ENCODE measurements at places on chromosomes 13 and 19. TPM values are rescaled to one million over a fixed set of nuclear protein-coding genes. Genes with fewer than 3 reads are reported as not detected.

OR10H1 gene
- not detected for total RNA-seq

ZNF829 gene
- 9.0 TPM for total RNA-seq

LGALS4 gene
- 3.8 TPM for total RNA-seq

SH2D3A gene
- 35.5 TPM for total RNA-seq

KLK4 gene
- not detected for total RNA-seq

HSPB6 gene
- total RNA-seq: 0.36 TPM

SPC24 gene
- 63.0 TPM for total RNA-seq

- H3K4me1 ChIP-seq: peaks cover 2% of the 10 kb centered on the region
- H3K4me3 ChIP-seq: no peak overlapping the region
- no peaks in the 10 kb centered on the region for H3K36me3 ChIP-seq
These were observed 3.4 kb downstream of the PLIN5 start for GRCh38 chr19:4531562-4532165.

- H3K27ac ChIP-seq: no peak overlapping the region
- H3K4me3 ChIP-seq: no peak overlapping the region
- H3K4me1 ChIP-seq: no peaks in the 10 kb centered on the region
- peaks cover 22% of the 10 kb centered on the region for H3K27me3 ChIP-seq
- DNase-seq: no peak
These were observed 17.1 kb upstream of the GPC5 start for GRCh38 chr13:91381371-91381770.

DNA sequence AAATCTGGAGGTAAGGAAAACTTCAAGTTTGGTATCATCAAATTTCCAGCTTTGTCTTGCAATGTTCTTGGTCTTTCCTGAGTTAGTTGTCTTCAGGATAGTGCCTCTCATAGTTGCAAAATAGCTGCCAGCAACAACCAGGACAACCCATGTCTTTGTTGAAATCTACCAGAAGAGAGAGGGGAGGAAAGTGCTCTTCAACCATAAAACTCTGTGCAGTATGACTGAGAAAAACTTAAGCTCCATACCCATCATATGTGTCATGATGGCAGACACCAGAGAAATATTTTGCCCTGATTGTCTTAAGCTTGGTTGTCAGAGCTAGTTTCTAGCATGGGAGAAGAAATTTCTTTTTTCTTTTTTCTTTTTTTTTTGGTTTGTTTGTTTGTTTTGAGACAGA is 103.3 kb downstream of the SPRY2 start:
- H3K27me3 ChIP-seq: no peaks in the 10 kb centered on the region
- no peaks in the 10 kb centered on the region for H3K36me3 ChIP-seq
- H3K4me3 ChIP-seq: no peak overlapping the region
- DNase-seq: no peak

- peak overlapping the region; percentile 44 for H3K27ac ChIP-seq
- H3K36me3 ChIP-seq: peaks cover 37% of the 10 kb centered on the region
- DNase-seq: no peak
- no peak overlapping the region for H3K4me3 ChIP-seq
- H3K27me3 ChIP-seq: no peaks in the 10 kb centered on the region
- H3K4me1 ChIP-seq: peaks cover 73% of the 10 kb centered on the region
These were observed 22.0 kb upstream of the GPR18 start for GRCh38 chr13:99280166-99280565.

DNA sequence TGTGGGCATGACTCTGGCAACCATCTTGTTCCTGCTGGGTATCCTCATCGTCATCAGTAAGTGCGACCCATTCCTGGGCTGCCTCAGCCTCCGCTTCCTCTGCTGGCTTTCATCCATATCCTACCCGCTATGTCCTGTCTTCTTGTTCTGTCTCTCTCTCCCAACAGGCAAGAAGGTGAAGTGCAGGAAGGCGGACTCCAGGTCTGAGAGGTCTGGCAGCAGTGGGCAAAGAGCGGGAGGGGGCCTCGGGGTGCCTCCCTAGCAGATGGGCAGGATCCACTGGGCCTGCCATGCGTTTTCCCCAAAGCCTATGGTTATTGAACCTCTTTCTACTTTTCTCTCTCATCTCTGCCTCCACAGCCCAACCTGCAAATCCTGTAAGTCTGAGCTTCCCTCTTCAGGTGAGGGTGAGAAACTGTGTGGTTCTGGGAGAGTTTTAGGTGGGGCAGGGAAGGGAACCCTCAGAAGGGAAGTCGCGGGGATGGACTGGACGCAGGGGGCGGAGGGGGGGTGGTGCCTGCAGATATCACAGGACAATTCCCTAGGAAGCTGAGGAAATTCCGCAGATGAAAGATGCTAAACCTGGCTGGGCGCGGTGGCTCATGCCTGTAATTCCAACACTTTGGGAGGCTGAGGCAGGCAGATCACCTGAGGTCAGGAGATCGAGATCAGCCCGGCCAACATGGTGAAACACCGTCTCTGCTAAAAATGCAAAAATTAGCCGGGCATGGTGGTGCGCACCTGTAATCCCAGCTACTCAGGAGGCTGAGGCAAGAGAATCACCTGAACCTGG is 3.1 kb upstream of the FXYD5 start:
- H3K27ac ChIP-seq: peak overlapping the region; percentile 21
- DNase-seq: no peak
- no peak overlapping the region for H3K4me3 ChIP-seq
- peaks cover 8% of the 10 kb centered on the region for H3K36me3 ChIP-seq

DNA sequence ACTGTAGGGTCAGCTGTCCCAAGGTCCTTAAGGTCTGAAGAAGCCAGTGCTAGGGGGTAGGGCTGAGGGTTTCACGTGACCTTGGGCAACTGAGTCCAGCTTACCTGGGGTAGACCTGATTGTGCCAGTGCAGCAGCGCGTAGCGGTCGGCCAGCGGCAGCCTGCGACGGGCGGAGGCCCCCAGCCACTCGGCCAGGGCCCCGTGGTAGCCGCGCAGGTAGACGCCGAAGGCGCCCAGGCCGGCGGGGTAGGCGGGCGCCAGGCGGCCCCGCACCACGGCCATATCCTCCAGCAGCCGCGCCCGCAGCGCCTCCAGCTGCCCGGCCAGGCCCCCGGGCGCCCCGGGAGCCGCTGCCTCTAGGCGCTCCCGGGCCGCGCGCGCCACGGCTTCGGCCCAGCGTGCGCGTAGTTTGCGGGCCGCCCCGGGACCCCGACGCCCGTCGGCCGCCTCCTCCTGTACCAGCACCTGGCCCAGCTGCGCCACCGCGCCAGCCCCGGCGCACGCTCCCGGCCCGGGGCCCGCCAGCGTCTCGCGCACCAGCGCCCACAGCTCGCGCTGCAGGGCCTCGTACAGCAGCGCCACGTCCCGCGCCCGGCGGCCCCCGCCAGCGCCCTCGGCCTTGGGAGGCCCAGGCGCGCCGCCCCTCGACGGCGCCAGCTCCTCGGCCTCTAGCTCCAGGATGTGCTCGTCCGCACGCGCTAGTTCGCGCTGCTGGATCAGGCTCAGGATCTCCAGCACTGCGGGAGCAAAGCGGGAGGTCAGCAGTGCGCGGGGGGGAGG is 10.9 kb downstream of the EXOC3L2 start:
- H3K4me3 ChIP-seq: no peak overlapping the region
- H3K36me3 ChIP-seq: no peaks in the 10 kb centered on the region
- DNase-seq: no peak
- no peak overlapping the region for H3K27ac ChIP-seq

- no peaks in the 10 kb centered on the region for H3K36me3 ChIP-seq
- H3K27ac ChIP-seq: no peak overlapping the region
- no peaks in the 10 kb centered on the region for H3K27me3 ChIP-seq
- DNase-seq: no peak
- H3K4me1 ChIP-seq: no peaks in the 10 kb centered on the region
These were observed 279.5 kb upstream of the PCDH20 start for GRCh38 chr13:61695147-61695546.

GRCh38 chr13:48725271-48725670 is 71.5 kb downstream of the CYSLTR2 start:
- no peak overlapping the region for H3K4me3 ChIP-seq
- H3K27me3 ChIP-seq: no peaks in the 10 kb centered on the region
- H3K4me1 ChIP-seq: no peaks in the 10 kb centered on the region

- no peak overlapping the region for H3K27ac ChIP-seq
- peaks cover 19% of the 10 kb centered on the region for H3K4me1 ChIP-seq
- H3K36me3 ChIP-seq: no peaks in the 10 kb centered on the region
These were observed 13.2 kb downstream of the GADD45B start for GRCh38 chr19:2488942-2489731.

DNA sequence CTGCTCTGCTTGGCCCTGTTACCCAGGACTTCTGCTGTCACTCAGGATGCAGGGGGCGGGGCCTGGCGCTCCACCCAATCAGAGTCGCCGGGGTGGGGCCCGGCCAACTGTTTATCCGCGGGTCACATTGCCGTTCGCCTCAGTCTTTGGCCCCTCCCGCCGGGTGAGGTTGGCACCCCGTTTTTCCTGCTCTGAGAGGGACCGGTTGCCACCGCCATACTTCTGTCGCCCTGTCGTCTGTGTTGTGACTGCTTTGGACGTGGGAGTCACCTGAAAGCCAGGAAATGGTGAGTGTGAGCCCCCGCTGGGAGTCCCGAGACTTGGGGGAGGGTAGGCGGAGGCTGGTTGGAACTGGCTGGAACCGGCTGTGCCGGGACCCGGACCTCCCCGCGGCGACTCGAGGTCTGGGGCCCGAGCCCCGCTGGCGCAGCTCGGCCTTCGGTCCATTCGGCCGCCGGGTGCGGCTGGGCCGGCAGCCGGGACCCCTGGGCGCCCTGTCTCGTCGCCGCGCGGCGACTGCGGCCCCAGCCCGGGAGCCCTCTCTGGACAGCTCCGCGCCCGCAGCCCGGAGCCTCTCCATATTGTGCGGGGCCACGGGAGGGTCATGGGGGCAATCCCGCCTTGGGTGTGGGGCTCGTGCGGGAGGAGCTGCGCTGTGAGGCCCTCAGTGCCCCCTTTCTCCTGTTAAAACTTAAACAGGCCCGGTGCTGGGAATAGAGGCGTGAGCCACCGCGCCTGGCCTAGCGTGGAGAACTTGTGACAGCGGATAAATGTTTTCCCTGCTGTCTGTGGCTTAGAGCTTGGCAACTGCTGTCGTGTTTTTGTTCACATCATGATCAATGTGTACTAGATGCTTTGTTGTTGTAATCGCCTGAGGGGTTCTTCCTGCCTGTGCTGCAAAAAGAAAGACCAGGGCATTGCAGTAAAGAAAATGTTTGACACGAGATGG is at the start of gene ZNF844:
Gene ZNF844 (plus strand): TSS at position 142 of the 949 bp plus-strand sequence. CDS start 143 bp downstream, at position 285.
- peaks cover 5% of the 10 kb centered on the region for H3K4me1 ChIP-seq
- H3K4me3 ChIP-seq: peak within 1 kb of the TSS; percentile 87
- peak within 1 kb of the TSS; percentile 79 for H3K27ac ChIP-seq
- peaks cover 9% of the 10 kb centered on the region for H3K36me3 ChIP-seq
- H3K27me3 ChIP-seq: no peaks in the 10 kb centered on the region

DNA sequence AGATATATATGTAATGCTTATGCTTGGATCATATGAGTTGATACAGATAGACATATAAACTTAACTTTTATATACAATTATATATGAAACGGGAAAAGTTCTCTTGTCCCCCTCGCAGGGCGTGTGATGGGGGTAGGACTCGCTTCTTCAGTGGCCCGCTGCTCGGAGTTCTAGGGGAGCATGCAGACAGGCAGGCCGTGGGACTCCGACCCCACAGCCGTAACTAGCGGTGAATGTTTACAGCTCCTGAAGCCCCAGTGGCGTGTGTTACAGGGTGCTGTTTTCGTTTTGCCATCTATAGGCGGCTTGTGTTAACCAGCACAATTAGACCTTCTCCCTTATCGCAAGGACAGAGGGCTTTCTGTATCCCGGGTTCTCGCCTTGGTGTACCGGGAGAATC is 1899.8 kb downstream of the PCDH9 start:
- H3K4me3 ChIP-seq: no peak overlapping the region
- no peak overlapping the region for H3K27ac ChIP-seq
- H3K27me3 ChIP-seq: no peaks in the 10 kb centered on the region

- H3K27me3 ChIP-seq: no peaks in the 10 kb centered on the region
- H3K27ac ChIP-seq: peak within 1 kb of the TSS; percentile 90
- H3K4me3 ChIP-seq: peak within 1 kb of the TSS; percentile 89
These were observed at the start of gene SGTA for GRCh38 chr19:2782936-2783780. Gene SGTA, minus strand, starts transcription at chr19:2783273. Its CDS starts 14,205 bp downstream, at chr19:2769068.

DNA sequence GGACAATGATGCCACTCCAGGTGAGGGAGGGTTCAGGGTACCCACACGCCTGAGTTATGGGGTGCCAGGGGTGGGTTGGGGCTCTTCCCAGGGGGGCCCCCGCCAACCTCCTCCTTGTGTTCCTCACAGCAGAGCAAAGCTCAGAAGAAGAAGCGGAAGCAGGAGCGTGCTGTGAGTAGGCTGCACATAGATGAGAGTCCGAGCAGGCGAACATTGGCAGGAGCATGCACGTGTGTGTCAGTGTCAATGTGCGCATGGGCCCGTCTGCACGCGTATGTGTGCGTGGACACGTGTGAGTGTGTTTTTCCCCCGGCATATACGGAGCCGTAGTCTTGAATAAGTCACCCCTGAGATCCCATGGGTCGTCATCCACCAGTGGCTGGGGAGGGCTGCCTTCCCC is 12.4 kb upstream of the USE1 start:
- H3K4me3 ChIP-seq: no peak overlapping the region
- peaks cover 53% of the 10 kb centered on the region for H3K36me3 ChIP-seq
- no peaks in the 10 kb centered on the region for H3K27me3 ChIP-seq
- no peaks in the 10 kb centered on the region for H3K4me1 ChIP-seq

GRCh38 chr19:19595171-19595701 is 23.3 kb downstream of the PBX4 start:
- no peaks in the 10 kb centered on the region for H3K27me3 ChIP-seq
- DNase-seq: no peak
- peaks cover 32% of the 10 kb centered on the region for H3K36me3 ChIP-seq

DNA sequence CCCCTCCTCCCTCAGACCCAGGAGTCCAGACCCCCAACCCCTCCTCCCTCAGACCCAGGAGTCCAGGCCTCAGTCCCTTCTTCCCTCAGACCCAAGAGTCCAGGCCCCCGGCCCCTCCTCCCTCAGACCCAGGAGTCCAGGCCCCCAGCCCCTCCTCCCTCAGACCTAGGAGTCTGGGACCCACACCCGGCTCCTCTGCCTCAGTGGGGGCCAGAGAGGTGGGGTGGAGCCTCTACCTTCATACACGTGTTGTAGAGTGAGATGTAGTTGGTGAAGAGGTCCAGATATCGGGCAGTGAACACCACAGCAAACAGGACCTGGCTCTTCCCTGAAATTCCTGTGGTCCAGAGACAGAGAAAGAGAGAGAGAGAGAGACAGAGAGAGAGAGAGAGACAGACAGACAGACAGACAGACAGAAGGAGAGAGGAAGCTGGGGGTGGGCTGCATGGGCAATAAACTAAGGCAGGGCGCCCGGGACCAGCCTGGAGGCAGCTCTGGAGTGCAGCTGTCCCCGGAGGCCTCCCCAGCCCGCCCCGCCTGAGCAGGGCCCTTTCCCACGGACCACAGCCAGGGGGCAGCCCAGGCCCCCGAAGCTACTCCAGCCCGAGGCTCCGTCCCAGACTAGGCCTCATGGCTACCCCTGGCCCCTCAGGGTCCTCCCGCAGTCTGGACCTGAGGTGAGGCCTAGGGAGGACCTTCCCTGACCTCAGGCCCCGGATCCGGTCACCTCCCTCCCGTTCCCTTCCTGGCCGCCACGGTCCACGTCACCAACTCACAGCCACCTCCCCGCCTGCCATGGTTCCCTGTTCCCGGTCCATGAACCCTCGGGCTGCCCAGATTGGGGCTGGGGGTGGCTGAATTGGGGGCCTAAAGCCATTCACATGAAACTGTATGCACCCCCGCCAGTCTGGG is 907 bp downstream of the KDELR1 start:
- peaks cover 26% of the 10 kb centered on the region for H3K27me3 ChIP-seq
- peak; percentile 80 for DNase-seq
- peak overlapping the region; percentile 95 for H3K27ac ChIP-seq
- peaks cover 19% of the 10 kb centered on the region for H3K4me1 ChIP-seq
- peaks cover 17% of the 10 kb centered on the region for H3K36me3 ChIP-seq

- peaks cover 2% of the 10 kb centered on the region for H3K27me3 ChIP-seq
- peak within 1 kb of the TSS; percentile 61 for H3K27ac ChIP-seq
- DNase-seq: peak; percentile 95
- no peaks in the 10 kb centered on the region for H3K36me3 ChIP-seq
These were observed at the start of gene FGF22 for GRCh38 chr19:639253-640160. Gene FGF22, plus strand, starts transcription at chr19:639879. Its CDS starts 47 bp downstream, at chr19:639926.

- H3K4me3 ChIP-seq: peak overlapping the region; percentile 71
- DNase-seq: no peak
- H3K27me3 ChIP-seq: no peaks in the 10 kb centered on the region
- H3K36me3 ChIP-seq: no peaks in the 10 kb centered on the region
- no peak overlapping the region for H3K27ac ChIP-seq
These were observed 67.4 kb downstream of the GGACT start for GRCh38 chr13:100520936-100521850.
